ENCODE measurements at places on chromosomes 11 and 22.
A peak's percentile ranks its signal among the peaks of the same experiment; 100 is the strongest.

- no peak for DNase-seq
Observed at GRCh38 chr11:71999362-71999761, 653 bp downstream of the IL18BP start.

- DNase-seq, result no peak
Observed at GRCh38 chr11:85170184-85170583, 457.0 kb downstream of the DLG2 start.

DNA sequence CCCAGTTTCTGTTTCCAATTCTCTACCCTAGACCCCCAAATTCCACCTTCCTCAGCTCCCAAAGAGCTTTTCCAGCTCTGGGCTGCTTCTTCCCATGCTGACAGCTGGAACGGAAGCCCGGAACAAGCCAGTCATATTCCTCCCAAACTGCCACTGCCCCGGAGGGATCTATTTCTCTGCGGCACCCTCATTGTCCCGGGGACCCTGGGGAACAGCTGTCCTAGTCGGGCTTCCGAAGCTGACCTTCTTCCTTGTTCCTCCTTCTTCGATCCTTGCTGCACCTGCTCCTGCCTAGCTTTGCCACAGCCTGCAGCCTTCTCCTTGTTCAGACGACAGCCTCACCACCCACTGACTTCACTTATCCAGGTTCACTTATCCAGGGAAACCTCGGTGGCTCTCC, 105.7 kb downstream of the TSPAN18 start:
- no peak for DNase-seq

- DNase-seq, result no peak
Observed at GRCh38 chr11:30553521-30554110, 32.5 kb downstream of the MPPED2 start.

- DNase-seq, result no peak
Observed at GRCh38 chr11:69364921-69365320, 71.0 kb downstream of the MYEOV start.

DNA sequence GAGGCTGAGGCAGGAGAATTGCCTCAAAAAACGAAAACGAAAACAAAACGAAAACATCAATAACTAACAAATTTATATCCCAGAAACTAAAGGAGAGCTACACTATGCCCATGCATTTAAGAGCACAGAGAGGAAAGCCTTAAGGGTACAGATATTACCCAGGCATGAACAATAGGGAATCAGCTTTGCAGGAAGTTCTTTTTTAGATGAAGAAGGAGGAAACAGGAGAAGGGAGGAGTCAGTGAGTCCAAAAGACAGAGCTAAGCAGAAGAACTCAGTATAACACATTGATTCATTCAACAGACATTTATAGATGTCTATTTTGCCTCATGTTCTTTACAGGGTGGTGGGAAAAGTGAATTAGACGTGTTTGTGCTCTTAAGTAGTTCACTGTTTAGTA, 8.3 kb downstream of the MRPL17 start:
- DNase-seq, result no peak

DNA sequence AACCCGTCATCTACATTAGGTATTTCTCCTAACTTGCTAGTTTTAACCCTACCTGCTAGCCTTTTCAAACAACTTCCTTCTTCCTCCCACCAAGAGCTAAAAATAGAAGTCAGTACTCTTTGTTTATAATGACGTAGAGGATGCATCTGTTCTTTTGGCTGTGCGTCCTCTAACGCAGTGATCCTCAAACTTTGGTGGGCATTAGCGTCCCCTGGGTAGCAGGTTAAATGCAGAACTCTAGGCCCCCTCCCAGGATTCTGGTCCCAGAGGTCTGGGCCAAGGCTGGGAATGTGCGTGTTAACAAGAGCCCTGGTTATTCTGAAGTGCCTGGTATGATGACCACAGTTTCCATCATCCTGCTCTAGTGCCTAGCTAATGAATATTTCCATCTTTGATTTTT, 67.6 kb downstream of the BARX2 start:
- DNase-seq, result no peak

- DNase-seq, result no peak
Observed at GRCh38 chr11:117492578-117493251, 165.1 kb downstream of the CEP164 start.

DNA sequence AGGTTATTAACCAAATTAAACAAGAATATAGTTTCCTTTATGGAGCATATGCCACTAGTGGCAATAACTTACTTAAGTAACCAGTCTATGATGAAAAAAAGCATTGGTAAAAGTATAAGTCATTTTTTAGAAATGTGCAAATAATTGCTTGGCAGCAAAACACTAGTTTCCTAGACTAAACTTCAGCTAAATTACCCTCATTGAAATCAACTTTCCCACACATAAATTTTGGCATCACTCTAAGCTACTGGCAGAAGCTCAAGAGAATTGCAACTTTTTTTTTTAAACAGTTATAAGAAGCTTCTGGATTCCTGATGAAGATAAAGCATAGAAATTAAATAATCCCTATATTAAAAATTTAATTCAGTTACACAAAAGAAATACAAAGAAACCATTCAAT, 12.5 kb downstream of the CCDC34 start:
- DNase-seq, result no peak

DNA sequence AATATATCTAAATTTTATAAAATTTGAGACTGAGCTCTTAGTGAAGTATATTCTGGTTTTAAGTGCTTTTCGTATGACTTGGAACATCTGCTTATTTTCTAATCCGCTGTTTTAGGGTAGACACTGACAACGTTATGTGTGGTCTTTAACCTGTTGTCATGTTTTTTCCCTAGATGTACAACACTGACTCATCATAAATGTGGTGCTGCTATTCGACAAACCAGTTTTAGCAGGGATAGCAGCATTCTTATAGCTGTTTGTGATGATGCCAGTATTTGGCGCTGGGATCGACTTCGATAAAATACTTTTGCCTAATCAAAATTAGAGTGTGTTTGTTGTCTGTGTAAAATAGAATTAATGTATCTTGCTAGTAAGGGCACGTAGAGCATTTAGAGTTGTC, 23.8 kb upstream of the HIKESHI start:
- DNase-seq, result no peak

DNA sequence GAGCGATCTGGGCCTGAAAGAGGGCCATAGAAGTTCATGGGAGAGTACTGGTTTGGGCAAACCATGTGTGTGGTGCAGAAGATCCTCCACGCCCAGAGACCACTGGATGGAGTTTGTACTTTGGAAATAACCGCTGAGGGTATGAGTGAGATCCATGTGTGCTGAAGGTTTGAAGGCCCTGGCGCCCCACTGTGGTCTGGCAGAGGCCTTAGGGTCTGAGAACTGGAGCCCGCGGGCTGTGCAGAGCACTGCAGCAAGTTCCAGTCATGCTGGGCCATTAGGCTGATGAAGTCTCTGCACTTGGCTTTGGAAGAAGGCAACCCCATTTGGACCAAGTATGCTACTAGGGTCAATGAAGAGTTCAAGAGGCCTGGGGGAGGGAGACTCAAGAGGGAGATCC, 186.4 kb downstream of the BUD13 start:
- no peak for DNase-seq

- no peak for DNase-seq
Observed at GRCh38 chr11:76980196-76980595, 54.0 kb upstream of the B3GNT6 start.

DNA sequence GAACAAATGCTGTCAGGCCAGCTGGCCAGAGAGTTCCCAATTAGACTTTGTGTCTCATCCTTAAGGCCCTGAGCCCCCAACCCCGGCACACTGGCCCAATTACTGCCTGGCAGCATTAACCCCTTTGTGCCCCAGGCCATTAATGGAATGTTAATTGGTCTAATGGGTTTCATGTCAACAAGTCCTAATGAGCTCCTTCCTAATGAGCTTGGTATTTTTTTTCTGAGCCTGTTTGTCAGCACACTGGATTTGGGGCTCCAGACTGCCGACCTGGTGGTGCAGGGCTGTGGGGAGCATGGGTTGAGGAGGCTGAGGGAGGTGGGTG, 148.8 kb downstream of the FEZ1 start:
- DNase-seq, result no peak

GRCh38 chr11:27678242-27678641, 22.0 kb downstream of the BDNF start:
- DNase-seq, result no peak

GRCh38 chr11:35236667-35237003, 97.7 kb downstream of the CD44 start:
- DNase-seq, result no peak

- peak; percentile 49 for DNase-seq
Observed at GRCh38 chr11:128341280-128342248, 245.8 kb downstream of the ETS1 start.

DNA sequence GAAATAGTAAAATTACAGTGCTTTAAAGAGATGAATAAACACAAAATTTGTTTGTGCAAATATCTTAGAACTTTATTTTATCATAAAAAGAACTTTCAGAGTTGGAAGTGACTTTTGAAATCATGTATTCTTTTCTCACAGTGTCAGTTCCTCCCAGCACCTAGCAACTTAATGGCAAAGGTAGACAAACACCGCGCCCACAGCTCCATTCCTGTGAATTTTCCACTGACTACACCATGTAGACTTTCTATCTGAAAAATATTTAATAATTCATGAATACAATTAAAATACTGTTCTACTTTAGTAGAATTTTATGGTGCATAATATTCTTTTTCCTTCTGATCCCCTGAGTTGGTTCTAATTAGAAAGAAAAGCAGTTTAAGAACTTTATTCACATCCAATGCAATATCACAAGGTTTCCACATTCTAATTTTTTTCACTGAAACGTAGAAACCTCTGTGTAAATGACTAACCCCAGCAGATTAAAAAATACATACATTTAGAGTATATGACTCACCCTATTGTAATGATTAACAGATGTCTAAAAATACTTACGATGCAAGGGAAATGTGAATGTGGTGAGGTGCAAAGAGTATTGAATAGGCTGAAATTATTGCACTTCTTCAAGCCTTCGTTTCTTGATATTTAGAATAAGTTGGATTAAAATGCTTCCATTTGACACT, 218.2 kb upstream of the CCDC179 start:
- DNase-seq, result no peak

DNA sequence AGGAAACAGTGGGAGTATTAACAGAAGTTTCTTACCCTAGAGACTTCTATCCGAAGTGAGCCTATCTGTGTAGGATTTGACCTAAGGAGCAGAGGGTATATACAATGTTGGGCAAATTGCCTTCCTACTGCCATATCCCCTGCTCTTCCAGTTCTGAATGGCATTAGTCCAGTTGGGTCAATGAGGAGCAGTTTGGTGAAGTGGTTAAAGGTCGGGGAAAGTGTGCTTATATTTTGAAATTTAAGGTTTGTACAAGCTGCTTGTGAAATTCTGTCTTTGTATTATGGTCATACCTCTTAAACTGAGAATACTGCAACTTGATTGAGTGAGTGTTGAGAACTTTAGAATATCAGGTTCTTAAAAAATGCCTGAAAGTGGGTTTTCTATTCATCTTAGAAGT, 1.7 kb downstream of the EI24 start:
- DNase-seq, result no peak

DNA sequence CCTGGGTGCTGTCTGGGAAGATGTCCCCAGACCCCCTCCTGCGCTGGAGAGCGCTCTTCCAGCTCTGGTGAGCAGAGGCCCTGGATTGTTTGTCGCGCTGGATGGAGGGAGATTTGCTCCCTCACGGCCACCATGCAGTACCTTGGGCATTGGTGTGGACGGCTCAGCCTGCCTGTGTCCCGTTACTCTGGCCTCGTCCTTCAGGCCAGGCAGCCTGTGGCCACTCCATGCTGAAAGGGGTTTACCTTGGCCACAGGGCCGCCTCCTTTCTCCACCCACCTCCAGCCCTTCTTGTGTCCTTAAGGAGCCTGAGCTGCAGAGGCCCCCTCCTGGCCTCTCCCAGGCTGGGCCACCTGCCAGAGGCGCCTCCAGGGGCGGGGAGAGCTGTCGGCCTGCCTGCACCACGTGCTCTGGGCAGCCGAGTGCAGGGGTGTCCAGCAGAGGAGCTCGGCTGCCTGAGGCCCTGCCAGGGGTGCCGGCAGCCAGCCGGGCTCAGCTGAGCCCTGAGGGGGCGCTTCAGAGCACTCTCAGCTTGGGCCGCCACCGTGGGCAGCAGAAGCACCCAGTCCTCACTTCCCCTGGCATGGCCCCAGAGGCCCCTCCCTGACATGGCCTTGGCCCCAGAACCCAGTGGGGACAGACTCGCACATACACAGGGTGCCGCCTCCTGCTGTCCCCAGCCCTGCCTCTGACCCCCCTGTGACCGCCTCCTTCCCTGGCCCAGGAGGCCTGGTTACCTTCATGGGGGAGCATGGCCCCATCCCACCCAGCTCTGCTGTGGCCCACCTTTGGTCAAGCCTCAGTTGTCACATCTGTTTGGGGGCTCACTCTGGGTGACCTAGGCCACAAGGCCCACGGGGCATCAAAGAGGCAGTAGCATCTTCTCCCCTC, 3.4 kb downstream of the CCND1 start:
- DNase-seq, result no peak
